T-helper 2 cell (primary cell): ENCODE measurements at places on chromosomes 1 and 21.

- DNase-seq = no peak
These were observed 43.2 kb downstream of the UTP25 start for GRCh38 chr1:209871006-209871405.

DNA sequence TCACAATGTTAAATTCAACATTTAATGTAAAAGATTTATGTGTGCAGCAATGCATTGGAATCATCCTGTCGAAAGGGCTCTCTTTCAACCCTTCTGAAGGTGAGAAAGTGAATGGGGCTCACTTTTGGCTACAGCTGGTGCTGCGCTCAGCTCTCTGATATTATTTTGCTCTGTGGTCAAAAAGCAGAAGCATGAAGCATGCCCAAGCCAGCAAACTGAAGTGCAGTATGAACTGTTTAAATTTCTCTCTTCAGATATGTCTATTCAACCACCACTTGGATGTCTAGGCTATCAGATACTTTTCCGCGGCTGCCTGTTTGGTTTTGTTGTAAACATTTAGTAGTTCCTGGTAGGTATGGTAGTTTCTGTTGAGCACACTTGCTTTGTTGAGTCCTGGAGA is 216.9 kb upstream of the TMPRSS15 start:
- no peak for DNase-seq

DNA sequence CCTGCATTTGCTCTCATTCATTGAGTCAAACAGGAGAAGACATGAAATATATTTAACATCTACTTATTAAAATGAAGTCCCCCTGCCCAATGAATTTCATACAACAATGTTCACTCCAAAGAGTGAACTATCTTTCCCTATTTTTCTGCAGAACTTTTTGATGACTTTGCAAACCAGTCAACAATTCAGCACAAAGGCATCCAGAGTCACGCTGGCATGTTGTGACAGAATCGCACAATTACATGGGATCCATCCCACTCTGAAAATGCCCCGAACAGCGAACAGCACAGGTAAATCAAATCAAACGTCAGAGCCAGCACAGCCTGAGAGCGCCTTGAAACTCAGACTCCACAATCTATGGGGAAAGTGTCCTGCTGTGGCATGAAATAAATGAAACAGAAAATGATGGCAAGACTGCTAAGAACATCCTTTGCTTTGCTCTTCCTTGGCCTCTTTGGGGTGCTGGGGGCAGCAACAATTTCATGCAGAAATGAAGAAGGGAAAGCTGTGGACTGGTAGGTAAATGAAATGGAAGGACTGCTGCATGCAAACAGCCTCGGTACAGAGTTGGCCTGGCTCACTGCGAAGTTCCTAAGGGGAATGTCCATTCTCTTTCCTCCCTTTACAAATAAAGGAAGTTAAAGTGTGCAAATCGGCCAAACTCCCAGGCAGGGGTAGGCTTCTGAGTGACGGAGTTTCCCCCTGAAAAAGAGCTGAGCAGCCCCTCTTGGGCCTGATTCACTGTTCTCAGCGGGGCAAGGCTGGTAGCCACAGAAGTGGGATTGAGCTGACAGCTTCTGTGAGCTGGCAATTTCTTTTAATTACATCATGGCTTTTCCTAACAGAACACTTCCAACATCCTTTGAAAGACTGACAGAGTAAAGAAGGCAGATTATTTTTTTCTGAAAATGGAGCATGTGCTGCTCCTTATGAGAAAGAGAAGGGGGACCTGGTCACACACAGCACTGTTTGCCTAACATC is at the start of gene DNASE2B:
Gene DNASE2B, plus strand, starts transcription at position 310 of the 981 bp plus-strand sequence. Its CDS starts 81 bp downstream, at position 391.
- DNase-seq = no peak

DNA sequence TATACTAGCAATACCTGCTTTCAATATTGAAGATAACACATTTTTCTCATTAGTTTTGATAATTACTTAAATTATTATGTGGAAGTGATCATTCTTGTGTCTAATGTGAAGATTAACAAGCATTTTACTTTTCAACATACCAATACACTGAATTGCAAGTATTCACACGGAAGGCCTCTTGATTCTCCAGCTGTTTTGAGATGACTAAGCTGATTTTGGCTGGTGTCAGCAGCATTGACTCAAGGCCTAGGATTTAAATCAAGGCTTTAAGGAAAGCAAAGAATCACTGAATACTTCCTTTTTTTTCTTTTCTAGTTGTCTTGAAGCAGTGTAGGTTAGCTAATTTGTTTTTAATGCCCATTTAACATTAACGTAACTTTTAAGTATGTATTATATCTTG is 373.7 kb downstream of the SRGAP2C start:
- no peak for DNase-seq

GRCh38 chr1:36238433-36238832 is 14.2 kb downstream of the THRAP3 start:
- DNase-seq = no peak

- no peak for DNase-seq
These were observed 16.0 kb downstream of the TRIM62 start for GRCh38 chr1:33165809-33166208.

DNA sequence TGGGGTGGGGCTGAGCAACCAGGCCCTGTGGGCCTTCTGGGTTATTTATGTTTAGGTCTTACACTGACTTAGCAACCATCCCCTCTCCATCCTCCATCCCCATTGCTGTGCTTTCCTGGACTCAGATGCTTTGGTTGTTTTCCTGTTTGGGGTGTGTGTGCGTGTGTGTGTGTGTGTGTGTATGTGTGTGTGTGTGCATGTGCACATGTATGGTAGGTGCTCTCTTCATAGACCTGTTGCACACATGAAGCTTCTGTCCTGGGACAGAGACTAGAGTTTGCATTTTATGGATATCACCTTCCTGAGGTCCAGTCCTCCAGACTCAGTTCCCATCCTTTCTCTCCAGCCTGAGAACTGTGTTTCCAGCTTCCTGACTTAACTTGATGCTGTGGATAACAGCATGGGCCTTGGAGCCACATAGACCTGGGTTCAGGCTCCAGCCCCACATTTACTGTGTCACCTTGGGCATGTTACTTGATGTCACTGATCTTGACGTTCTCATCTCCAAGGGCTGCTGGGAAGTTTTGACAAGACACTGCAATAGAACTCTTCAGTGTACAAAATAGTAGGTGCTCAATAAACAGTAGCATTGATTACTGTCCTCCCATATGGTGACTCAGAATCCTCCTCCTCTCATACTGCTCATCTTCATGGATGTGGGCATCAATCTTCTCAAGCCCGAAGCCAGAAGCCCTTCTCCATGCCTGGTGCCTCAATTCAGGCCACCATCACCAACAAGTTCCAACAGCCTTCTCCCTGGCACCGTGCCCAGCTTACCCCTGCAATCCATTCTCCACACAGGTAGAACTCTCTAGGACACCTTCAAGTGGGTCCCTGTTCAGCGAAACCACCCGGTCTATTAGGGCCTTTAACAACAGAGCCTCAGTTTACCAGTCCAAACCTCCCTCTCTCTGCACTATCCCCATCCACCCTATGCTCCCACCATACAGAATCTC is 181.8 kb upstream of the EDN2 start:
- no peak for DNase-seq

GRCh38 chr1:190511554-190511953 is 33.9 kb upstream of the BRINP3 start:
- no peak for DNase-seq

- no peak for DNase-seq
These were observed 78.8 kb upstream of the KLHDC7A start for GRCh38 chr1:18401921-18402320.

DNA sequence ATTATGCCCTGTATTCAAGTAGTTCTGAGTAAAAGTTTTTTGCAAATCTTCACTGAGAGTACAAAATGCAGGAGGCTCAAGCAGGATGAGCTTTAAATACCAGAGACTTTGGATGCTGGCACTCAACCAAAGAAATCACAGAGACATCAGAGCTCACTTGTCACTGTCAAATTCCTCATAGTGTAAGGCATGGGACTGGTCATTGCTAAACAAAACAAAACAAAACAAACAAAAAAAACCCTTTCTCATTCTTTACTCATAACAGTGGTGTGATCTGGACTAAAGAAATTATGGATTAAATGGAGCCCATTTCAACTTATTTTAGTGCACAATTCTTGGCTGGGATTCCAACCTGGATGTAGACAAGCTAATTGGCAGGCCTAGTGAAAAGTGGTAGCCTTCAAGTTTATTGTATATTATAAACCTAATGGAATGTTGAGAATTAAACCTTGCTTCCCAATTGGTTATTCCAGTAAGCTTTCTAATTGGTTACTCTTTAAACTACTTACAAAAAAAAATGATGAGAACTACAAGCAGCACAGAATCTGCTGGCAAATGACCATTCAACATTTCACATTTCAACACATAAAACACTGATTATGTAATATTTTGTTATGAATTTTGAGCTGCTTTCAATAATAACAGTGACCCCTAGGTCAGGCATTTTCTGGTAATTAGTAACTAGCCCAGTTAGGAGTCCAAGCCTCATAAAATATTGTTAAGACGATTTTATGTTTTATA is 30.6 kb upstream of the NEK7 start:
- DNase-seq = no peak

DNA sequence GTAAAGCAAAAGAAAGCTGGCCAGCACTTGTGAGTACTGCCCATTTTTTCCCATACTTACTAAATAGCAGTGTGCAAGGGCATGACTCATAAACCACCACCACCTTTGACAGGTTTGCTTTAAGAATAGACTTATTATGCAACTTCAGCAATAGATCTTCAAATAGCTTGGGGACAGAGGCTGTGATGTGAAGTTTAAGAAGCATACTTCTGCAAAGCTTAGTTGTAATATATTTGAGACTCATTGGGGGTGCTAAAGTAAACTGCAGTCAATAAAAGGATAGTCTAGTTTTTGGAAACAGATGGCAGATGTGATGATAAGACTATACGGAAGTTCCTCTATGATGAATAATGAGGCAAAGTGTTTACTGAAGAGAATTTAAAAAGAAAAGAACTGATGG is 210.0 kb downstream of the PLA2G4A start:
- peak; percentile 10 for DNase-seq

- DNase-seq = no peak
These were observed 56.8 kb downstream of the SLC30A10 start for GRCh38 chr1:219871427-219872057.

- DNase-seq = no peak
These were observed 133.4 kb downstream of the COP1 start for GRCh38 chr1:176073524-176074157.

GRCh38 chr21:35111321-35111930 is 62.3 kb upstream of the RUNX1 start:
- DNase-seq = no peak

- no peak for DNase-seq
These were observed 29.2 kb downstream of the NEGR1 start for GRCh38 chr1:72253132-72253531.

DNA sequence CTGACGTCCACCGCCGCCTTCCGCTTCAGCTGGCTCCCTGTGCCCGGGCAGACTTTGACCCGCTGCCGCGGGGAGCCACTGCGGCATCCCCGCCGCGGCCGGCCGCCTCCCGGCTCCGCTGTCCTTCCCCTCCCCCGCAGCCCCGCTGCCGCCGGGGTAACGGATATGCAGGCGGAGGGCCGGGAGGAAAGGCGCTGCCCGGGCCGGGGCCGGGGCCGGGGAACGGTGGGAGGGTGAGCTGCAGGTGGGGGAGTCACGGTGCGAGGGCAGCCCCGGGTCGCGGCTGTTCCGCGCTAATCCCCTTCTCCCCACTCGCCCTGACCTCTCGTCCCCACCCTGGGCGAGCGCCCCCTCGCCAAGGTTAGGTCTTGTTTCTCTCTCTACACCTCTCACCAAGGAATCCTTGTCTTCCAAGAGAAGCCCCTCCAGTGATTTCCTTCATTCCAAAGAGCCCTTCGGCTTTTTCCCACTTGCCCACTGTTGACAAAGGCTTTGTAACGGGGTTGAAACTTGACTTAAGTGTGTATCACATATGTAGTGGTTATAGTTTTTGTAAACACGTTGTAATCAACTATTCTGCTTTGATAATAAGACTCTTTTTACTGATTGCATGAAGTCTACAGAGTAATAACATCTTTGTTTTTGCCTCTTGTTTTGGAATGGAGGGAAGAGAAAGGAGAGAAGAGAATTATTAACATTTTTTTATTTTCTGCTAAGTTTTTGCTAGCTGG is 669 bp downstream of the XPR1 start:
- DNase-seq = peak; percentile 28

DNA sequence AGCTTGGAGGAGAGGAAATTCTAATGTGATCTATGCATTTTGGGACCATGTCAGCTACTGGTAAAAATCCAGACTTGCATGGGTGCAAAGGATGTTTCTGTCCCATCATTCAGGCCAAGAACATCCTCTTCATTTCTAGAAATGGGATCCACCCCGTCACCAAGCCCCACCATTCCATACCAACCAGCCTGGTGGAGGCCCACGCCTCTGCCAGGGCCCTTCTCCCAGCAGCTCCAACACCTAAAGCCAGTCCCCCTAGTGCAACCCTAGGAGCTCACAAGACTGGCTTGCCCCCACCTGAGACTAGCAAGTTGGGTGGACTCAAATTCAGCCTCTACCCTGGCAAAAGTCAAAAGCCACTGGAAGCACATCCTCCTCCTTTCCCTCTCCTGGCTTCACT is 1.9 kb downstream of the ARHGEF11 start:
- DNase-seq = no peak

- DNase-seq = no peak
These were observed 131.5 kb upstream of the LMO4 start for GRCh38 chr1:87197156-87197555.

DNA sequence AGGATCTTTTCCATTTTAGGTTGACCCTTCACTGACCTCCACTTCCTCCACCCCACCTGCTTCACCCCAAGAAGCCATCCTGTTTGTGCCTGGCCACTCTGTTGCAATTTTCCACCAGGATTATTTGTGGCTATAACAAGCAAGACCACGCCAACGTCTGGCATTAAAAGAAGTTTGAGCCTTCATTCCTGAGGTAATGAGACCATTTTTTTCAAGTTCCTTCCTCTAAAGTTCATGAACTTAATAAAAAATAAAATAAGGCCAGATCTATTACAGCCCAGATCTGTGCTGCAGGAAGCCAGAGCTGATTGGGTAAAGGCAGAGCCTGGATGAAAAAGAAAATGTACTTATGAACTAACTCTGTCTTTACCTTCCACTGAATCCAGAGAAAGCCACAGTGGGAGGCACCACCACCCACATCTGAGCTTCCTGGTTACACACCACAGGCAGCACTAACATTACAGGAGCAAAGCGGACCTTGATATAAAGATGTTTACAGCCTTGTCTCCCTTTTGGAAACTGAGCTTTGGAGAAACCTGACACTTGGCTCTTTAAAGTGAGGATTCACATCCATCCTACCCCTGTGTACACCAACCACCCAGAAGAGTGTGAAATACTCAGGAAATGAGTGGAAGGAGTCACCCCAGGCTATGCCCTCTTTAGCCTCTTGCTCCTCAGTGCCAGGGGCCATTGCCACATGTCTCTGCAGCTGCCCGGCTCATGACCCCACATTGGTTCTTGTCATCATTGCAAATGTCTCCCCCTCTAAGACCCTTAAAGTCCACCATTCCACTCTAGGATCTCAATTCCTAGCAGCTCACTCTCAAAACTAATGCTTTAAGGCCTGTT is 293.6 kb downstream of the PLPP3 start:
- no peak for DNase-seq

GRCh38 chr1:201113451-201114244 is 1.4 kb upstream of the CACNA1S start:
- no peak for DNase-seq

DNA sequence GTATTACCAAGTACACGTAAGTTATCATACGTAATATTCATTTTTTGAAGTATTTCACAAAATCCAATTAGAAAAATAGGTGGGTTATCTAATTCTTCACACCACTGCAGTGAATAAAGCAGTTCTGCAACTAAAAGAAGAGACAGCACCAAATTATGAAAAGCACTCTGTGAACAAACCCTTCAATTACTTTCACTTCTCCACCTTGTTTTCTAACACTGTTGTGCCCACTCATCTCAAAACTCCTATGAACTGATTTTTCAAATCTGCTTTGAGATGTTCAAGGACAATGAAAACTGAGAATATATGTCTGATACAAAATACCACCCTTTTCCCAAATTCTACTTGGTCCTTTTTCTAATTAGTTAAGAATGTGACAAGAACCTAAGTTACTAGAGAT is 39.4 kb downstream of the LTN1 start:
- DNase-seq = no peak
